ENCODE measurements at places on chromosomes 7 and 10.

DNA sequence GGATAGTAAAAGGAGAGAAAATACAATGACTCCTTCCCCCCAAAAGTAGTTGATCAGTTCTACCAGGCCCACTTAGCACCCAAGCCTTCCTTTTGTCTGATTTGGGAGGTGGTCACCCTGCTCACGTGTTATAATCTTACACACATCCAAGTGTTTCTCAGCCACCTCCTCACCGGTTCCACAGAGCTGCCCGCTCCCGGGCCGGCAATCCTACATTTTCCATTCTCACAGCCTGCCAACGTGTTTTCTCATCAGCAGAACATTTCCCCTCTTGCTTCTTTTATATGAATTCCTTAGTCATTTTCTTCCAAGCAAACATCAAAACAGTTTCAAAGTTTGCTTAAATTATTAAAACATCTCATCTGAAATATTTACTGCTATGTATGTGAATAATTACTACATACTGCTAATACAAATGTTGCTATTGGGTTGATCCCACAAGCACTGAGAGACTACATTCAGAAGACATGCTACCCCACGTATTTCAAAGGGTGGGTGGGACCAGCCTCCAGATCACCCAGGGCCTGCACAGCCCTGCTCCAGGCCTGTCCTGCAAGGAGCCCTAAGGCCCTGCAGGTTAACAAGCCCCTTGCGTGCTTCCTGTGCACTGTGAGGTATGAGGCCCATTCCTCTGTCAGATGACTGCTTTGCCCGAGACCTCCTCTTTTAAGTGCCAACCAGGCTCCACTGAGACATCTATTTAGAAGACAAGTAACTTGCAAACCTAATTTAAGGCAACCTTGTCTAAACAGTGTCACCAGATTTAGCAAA, 75.3 kb downstream of the GRB10 start:
- no peak for DNase-seq

DNA sequence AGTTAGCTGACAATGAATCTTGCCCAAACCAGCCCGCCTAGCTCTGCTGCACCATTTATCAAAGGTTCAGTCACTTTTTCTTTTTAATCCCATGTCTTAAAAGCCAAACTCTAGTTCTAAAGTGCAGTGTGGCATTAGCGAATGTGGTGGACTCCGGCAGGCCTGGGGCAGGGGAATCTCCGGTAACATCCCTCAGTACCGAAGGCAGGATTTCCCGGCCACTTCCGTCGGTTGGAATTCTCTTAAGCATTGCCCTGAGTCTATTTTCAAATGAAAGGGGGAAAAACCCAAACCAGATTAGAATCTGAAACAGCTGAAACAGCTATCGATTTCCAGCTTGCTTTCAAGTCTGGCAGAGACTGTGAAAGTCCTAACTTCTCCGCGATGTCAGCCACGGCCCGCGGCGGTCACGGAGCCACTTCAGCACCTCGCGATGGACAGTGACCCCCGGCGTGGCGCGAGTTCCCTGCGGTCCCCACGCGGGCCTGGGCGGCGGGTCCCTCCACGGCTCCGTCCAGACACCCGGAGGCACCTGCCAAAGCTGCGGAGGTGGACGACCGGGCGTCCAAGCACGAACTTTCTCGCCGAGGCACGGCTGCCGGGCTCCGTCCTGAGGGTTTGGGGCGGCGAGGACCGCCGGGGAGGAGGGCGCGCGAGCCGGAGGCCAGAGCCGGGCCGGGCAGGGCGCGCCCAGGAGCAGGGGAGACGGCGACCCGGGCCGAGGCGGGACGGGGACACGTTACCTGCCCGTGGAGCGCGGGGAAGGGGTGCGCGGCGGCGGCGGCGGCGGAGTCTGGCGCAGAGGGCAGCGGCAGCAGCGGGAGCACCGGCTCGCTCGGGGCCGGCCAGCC, 745 bp downstream of the TCERG1L start:
- peak; percentile 49 for DNase-seq

DNA sequence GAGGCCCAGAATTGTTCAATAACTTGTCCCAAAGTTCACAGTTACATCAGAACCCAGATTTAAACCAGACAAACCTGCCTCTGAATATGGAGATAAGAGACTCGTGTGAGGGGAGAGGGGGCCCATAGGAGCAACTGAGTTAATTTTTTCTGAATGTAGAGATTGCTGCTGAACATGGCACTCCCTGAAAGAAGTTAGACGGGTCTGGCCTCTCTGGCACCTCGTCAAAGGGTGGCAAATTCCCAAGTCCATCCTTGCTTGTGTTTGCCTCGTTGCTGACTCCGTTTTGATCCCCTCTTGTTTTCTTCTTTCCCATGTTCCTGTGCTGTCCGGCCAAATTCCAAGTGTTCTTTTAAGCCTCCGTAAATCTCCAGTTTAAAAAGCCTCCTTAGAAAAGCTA, 35.2 kb upstream of the YAE1 start:
- peak; percentile 25 for DNase-seq

- DNase-seq = peak; percentile 60
Measured at GRCh38 chr7:47557694-47558670, 23.9 kb downstream of the TNS3 start.

GRCh38 chr7:151426904-151427704, 12.8 kb downstream of the CRYGN start:
- DNase-seq = no peak

DNA sequence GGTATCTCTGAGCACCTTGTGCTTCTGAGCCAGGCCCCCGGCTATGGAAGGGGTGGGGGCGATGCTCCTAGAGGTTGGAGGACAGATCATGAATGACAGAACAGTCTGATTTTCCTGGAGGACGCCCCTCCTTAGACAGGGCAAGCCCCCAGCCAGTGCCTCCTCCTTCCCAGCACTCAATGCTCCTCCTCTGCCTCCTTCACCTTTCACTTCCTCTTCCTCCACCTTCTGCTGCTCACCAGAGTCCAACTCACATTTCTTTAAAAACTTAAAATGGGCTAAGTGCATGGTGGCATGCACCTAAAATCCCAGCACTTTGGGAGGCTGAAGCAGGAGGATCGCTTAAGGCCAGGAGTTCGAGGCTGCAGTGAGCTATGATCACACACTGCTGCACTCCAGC, 71.1 kb upstream of the CUX1 start:
- no peak for DNase-seq

DNA sequence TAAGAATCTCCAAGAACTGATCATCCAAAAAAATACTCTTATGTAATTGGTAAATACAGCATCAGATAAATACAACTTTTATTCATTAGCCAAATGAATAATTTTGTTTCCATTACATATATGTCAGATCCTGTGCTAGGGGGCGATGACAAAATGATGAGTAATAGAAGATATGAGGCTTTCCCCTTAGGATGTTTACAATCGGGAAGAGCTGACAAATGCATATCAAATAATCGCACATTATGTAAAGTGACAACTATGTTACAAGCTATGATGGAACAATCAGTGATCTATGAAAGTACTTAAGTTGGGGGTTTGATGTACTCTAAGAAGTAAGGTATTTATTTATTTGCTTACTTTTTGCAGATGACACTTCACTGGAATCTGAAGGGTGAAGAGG, 465.6 kb upstream of the VSTM2A start:
- no peak for DNase-seq

DNA sequence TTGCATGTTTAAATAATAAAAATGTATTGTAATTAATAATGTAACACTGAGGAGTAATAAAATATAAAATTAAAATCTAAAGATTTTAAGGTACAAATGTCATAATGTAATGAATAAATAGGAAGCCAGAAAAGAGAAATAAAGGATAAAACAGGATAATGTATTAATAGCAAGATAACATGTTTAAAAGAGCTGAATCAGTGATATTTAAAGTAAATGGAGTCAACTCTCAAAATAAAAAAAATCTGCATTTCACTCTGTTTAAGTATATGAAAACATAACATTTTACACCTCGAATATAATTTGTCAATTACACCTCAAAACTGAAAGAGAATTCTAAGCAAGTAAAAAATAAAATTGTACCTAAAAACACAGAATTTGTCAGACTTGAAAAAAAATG, 44.1 kb downstream of the GRM3 start:
- no peak for DNase-seq

- DNase-seq = no peak
Measured at GRCh38 chr7:40746841-40747556, 612.2 kb downstream of the SUGCT start.

GRCh38 chr7:130140551-130141160, 64.5 kb downstream of the TMEM209 start:
- DNase-seq = no peak

GRCh38 chr7:71687286-71687685, 555.3 kb downstream of the GALNT17 start:
- no peak for DNase-seq

DNA sequence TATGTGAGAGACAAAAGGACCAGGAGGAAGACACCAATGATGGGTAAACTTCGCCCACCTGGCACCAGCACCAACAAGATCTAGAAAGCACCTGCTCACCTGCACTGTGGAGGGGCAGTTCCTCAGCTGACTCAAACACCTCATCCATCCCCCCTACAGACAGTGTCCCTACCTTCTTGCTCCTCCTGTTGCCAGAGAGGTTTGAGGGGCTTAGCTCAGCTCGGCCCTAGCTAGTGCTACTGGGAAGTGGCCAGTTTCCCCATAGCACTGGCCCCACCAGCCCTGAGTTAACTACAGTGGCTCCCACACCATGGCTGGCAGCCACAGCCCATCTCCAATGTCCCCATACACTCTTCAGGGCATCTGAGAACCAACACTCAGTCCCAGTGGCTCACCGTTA, 70.8 kb downstream of the GRID1 start:
- no peak for DNase-seq

GRCh38 chr10:71314028-71314693, 4.9 kb upstream of the SLC29A3 start:
- peak; percentile 81 for DNase-seq

- DNase-seq = peak; percentile 38
Measured at GRCh38 chr7:47540387-47541350, 41.2 kb downstream of the TNS3 start.

- no peak for DNase-seq
Measured at GRCh38 chr10:64732372-64732957, 1211.3 kb downstream of the REEP3 start.

DNA sequence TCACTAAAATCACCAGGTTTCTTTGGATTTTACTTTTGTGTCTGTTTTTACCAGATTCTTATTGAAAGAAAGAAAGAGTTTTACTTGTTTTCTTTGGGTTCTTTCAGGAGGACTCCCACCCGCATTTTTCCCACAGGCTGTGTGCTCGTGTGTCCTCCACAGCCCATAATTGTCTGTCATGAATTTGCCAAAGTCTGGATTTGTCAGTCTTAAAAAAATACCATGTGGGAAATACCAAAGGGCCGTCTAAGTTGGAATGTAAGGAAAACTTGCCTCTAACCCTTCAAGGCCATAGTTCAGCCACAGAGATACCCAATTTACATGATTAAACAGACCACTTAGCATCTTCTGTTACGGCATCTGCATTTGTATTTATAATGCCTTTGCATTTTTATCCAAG, 41.3 kb upstream of the INHBA start:
- no peak for DNase-seq

- DNase-seq = no peak
Measured at GRCh38 chr10:49243139-49243538, 54.9 kb upstream of the TMEM273 start.

- no peak for DNase-seq
Measured at GRCh38 chr7:2953099-2953498, 90.6 kb downstream of the CARD11 start.

GRCh38 chr7:100476101-100476780, 2.8 kb downstream of the TSC22D4 start:
- no peak for DNase-seq

DNA sequence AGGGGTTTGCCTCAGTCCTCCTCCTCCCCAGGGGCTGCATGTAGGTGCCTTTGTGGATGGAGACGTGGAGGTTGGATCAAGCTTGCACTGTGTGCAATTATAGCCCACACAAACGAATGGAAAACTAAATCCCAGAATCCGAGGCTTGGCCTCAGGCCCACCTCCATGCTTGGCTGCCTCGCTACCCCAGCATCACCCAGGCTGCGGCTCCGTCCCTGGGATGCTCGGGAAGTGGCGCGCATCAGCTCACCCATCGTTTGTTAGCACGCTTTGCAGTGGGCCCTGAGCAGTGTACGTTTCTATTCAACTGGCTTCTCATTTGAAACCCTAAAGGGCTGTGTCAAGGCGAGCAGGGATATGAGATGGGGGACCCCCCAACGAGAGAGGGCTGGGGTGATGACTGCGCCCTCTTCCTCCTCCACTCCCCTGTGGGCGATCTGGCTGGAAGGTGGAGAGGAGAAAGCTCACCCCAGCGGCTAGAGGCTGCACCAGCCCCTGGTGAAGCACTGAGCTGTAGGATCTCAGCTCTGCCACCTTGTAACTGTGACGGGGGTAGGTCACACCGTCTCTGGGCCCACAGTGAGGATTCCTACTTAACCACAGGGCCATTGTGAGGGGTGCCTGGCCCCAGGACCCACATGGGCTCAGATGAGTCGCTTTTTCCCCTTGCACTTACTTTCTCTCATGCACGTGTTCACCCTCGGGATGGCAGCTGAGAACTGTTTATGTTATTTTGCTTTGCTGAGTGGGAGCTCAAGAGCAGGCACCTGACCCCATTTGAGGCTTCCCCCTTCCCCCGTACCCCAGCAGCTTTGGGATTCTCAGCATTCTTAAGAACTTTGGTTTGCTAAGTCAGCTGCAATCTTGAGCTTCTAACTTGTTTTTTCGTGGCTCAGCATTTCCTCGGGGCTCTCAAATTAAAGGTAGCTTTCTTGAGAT, 12.7 kb upstream of the BTBD16 start:
- peak; percentile 35 for DNase-seq

- no peak for DNase-seq
Measured at GRCh38 chr7:100689230-100690135, 4.6 kb downstream of the GIGYF1 start.

DNA sequence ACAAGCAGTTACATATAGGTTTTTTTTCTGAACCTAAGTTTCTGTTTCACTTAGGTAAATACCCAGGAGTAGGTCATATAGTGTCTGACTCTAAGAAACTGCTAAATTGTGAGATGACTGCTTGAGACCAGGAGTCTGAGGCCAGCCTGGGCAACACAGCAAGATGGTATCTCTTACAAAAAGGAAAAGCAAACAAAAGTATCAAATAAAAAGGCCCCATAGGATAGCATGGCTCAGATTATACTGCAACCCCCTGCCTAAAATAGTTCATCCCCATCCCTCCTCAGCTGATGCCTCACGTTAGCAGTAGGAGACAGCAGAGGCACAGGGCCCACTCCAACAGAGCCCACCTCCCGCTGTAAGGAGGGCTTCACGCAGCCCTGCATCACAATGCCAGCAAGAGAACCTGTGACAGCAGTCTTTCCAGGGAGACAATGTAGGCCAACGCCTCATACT, 90.3 kb downstream of the SRPK2 start:
- DNase-seq = no peak

DNA sequence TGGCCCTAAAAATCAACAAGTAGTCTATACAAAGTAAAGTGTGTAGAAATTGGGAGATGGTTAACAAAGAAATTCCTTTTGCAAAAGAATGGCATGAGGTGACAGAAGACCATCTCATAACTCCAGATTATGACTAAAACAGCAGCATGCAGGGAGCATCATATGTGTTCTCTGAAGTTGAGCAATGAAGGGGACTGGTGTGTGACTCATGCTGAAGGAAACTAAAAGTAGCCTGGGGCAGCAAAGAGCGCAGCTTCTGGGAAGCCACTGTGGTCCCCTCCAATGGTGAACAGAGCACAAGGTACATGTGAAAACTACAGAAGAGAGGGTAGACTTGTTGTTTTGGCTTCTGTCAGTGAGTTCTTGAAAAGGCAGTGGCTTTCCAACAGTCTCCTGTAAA, 133.4 kb downstream of the MACC1 start:
- peak; percentile 32 for DNase-seq

GRCh38 chr10:91340613-91341362, 69.4 kb upstream of the HECTD2 start:
- DNase-seq = no peak

Measured in hepatocyte (in vitro differentiated cells).